ENCODE measurements at places on chromosomes 16 and 17. TPM values are rescaled to one million over a fixed set of nuclear protein-coding genes. Genes with fewer than 3 reads are reported as not detected.

CCL18 gene
- 3.7 TPM for total RNA-seq

ADAMTS18 gene
- not detected for total RNA-seq

TAX1BP3 gene
- total RNA-seq: 157 TPM

ITGB4 gene
- 7.5 TPM for total RNA-seq

Measured in Right ventricle myocardium inferior (tissue), 1 donor.